ENCODE measurements at places on chromosomes 1 and 21.

DNA sequence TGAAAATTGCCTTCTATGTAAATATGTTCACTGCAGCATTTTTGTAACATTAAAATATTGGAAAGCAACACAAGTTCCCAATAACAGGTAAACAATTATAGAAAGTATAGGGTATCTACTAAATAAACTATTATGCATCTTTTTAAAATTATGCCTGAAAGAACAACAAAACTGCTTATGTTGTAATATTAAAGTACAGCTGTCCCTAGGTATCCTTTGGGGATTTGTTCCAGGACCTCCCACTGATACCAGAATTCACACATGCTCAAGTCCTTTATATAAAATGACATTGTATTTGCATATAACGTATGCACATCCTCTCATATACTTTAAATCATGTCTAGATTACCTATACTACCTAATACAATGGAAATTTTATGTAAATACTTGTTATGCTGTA is 121.8 kb upstream of the TNFSF4 start:
- DNase-seq: no peak

DNA sequence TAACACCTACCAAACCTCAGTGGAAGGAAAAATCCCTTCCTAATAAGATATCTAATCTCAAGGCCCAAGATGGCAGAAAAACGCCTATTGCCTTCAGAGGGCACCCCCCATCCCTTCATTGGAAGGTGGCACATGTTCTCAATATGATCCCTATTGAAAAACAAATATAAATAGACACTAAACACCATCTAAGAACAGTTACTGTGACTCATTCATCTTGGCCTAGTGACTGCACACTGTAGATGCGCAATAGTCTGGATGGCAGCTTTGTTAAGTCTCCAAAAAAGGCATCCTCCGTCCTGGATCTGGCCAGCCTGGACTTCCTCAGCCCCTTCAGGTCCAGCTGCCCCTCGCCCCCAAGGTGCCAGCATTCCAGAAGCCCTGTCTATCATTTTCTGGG is 121.9 kb downstream of the CAPN8 start:
- no peak for DNase-seq

DNA sequence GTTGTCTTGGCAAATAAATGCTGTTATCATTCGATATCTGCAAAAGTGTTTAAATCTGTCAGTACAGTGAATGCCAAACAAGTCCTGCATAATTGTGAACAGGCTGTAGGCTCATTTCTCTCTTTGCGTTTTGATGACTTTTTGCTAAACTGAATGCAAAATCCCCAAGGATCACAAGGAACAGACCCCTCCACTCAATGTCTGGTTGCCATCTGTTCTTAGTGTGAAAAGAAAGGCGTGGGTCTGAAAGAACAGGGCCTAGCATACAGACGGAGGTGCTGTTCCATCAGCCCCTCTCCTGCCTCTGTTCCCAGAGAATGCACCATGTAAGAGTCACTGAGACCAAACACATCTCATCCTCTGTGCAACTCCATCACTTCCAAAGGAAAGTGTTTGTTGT is 40.4 kb downstream of the EIF2B3 start:
- DNase-seq: no peak

DNA sequence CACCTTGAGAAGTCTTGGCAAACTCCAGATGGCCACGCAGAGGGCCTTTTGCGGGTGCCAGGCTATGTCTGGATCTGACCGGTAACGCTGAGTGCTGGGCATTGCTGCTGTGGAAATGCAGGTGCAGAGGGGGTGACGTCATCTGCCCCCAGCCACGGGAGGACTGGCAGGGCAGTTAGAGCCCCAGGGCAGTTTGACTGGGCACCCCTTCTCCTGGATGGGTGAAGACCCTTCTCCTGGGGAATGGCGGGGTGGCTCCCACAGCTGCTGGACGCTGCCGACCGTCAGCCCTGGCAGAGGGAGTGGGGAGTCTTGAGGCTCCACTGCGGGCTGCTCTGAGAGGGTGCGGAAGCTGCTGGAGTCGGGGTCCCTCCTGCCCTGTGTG is 12.6 kb upstream of the EDN2 start:
- no peak for DNase-seq

DNA sequence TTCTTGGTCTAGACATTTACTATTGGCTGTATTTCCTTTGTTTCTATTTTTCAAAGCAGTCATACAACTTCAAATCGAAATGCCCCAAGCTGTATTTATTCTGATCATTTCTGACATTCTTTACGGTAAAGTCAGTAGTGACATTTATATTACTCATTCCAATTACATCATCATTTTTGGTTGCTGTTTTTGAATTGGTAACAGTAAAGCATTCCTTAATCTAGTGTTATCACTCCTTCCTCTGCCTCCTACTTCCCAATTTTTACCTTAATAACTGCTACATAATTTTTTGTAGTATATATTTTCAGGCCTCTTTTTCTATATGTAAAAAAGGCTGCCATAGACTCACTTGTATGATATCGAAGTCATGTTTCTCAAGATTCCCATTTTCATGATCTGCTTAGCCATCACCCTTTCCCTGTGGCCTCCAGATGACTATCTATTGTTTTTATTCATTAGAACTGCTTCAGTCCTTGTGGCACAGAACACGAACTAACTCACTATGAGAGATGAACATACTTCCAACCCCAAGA is 167.2 kb downstream of the RUNX1 start:
- DNase-seq: no peak

- DNase-seq: no peak
Observed at GRCh38 chr1:6080469-6080868, 34.8 kb downstream of the KCNAB2 start.

DNA sequence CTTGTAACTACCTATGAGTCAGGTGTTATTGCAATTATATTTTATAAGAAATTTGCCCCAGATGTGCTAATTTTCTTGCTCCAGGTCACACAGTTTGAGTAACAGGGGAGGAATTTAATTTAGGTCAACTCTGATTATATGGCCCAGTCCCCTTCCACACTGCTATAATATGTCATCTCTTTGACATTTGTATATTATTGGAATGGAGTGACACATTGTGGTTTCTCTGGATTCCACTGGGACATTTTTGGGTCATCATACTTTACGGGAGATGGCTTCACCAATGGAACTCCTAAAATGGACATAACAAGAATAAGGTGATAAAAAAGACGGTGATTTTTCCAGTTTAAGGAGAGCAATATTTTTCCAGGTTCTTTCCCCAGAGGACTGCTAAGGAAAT is 191.2 kb downstream of the DISC1 start:
- no peak for DNase-seq

- DNase-seq: no peak
Observed at GRCh38 chr1:34324879-34325440, 148.3 kb downstream of the C1orf94 start.

DNA sequence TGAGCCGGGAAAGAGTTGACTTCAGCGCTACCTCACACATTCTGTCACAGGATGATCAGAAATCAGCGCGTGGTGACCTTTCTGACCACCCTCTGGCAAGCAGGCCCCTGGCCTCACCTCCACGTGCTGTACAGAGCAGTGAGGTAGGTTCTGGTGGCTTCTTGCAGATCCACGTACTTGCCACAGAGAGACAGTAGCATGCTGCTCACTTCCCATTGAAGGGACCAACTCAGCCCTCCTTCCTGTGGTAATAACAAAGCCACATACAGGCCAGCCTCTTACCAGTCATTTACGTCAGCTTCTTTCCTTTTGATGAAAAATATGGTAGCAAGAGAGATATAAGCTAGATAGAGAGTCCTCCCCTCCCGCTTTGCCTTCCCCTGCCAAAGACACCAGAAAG is 200.7 kb downstream of the CHRM3 start:
- no peak for DNase-seq

- DNase-seq: no peak
Observed at GRCh38 chr1:83960669-83961277, 38.2 kb downstream of the TTLL7 start.

DNA sequence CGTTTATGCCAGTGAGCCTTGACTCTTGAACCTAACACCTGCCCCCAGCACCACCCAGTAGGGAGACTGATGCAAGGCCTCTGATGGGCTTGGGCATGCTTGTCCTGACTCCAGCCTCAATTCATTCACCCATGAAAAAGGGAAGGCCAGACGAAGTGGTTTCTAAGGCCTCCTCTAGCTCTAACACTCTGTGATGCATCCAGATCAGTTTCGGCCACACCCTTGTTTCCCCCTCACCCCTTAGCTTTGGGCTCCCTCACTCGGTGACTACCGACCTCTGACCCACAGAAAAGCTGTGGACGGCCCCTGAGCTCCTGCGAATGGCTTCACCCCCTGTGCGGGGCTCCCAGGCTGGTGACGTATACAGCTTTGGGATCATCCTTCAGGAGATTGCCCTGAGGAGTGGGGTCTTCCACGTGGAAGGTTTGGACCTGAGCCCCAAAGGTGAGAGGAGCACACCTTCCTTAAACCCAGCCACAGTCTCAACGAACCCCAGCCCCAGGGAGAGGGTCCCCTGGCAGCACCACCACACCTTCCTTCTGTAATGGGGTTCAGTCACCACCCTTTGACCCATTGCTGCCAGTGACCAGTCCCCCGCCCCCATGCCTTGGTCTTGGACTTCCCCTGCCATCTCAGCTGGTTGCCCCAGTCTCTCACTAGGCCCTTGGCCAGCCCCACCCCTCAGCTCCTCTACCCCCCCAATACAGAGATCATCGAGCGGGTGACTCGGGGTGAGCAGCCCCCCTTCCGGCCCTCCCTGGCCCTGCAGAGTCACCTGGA is 9.0 kb downstream of the NPR1 start:
- no peak for DNase-seq

DNA sequence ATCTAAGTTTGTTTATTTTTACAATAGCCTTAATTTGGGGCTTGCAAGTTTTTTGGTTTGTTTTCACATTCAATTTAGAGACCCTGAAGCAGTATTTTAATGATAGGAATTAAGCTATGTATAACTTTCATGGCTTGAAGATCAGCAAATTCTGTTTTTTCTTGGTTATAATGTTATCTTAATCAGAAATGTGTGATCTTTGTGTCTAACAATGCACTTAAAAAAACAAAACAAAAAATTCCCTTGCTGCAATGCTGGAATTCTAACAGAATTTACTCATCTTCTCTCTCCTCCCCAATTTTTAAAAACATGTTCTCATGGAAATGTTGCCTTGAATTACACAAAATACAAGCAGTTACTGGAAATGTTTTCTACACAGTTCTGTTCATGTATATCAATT is 113.1 kb downstream of the OLFML2B start:
- no peak for DNase-seq

GRCh38 chr1:188551176-188551575 is 1722.4 kb downstream of the PLA2G4A start:
- no peak for DNase-seq

DNA sequence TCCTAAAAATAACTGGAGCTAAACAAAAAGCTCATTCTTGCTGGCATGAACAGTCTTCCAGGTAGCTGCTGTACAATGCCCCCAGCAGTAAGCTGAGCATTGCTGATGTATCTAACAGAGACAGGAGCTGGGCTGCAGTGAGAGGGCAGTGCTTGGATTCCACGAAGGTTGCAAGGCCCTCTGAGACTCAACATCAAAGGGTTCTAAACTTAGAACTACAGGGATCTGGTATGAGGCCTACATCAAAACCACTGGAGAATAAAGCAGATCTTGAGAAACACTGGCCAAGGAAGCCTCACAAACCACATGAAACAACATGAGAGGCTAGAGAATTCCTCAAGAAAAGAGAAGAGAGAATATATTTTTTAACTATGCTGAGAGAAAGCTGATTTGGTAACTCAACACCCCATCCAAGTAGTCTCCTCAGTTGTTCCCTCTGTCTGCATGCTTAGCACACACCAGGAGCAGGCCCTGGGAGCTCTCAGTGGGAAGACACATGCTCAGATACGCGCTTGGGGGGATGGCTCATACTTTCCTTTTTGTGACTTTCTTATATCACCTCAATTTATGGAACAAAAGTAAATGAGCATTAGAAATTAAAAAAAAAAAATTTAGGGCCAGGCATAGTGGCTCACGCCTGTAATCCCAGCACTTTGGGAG is 27.7 kb downstream of the DSTYK start:
- DNase-seq: no peak

- no peak for DNase-seq
Observed at GRCh38 chr21:34594566-34595234, 20.2 kb downstream of the RCAN1 start.

GRCh38 chr21:29481641-29482040 is 182.9 kb downstream of the BACH1 start:
- no peak for DNase-seq

GRCh38 chr1:89962742-89963075 is 32.2 kb upstream of the ZNF326 start:
- no peak for DNase-seq

- DNase-seq: no peak
Observed at GRCh38 chr1:41674522-41674921, 190.0 kb upstream of the EDN2 start.

GRCh38 chr1:77680173-77680572 is 2.3 kb downstream of the ZZZ3 start:
- no peak for DNase-seq

GRCh38 chr21:45019887-45020537 is 54.4 kb upstream of the ADARB1 start:
- DNase-seq: no peak

DNA sequence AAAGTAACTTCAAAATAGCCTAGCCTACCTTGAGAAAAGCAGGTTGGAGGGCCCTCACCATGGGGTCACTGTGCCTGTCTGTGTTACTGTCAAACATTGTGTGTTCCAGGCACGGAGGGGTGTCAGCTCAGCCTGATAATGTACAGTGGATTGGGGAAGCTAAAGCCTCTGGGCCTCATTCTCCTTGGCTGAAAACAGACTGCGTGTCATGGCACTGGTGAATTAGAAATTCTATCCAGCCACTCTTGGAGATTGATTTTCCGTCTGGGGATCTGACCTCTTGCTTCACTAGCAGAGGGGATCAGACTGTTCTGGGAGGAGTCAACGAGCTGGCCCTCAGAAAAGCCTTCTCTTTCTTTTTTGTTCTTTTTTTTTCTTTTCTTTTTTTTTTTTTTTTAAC is 123.5 kb upstream of the HOOK1 start:
- no peak for DNase-seq

- DNase-seq: no peak
Observed at GRCh38 chr1:115336741-115337140, 1.3 kb downstream of the NGF start.

GRCh38 chr1:119132179-119132578 is 8.3 kb downstream of the WARS2 start:
- DNase-seq: no peak

DNA sequence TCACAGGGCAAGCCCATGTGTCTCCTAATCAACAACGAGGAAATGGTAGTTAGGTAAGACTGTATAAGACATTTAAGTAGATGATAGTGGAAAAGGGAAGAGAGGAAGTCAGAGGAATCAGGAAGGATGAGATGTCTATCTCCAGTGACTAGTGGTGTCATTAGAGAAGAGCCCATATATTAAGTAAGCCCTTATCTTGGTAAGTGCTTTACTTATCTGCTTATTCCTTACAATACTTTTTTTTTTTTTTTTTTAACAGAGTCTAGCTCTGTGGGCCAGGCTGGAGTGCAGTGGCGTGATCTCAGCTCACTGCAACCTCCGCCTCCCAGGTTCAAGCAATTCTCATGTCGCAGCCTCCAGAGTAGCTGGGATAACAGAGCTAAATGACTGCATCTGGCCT is 29.5 kb downstream of the RNF11 start:
- no peak for DNase-seq

DNA sequence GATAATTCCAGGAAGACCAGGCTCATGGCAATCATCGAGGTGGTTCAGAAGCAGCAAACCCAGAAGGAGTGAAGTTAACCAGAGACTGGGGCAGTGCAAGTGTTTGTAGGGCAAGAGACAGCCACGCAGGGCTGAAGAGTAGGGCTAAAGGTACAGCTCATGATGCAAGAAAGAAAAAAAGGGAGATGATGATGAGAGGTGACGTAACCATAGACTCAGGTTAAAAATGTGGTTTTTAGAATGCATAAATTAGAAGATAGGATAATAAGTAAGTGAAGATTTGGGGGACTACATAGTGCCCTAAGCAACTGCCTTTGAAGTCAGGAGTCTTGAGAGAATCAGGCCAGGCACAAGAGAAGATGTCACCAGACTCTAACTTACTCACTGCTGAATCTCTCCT is 333 bp downstream of the LCE7A start:
- DNase-seq: no peak
